ENCODE measurements at places on chromosomes 2 and 18.

GRCh38 chr18:48408727-48409590, at the start of gene ZBTB7C:
Gene ZBTB7C, minus strand, starts transcription at chr18:48409383.
- DNase-seq = no peak

DNA sequence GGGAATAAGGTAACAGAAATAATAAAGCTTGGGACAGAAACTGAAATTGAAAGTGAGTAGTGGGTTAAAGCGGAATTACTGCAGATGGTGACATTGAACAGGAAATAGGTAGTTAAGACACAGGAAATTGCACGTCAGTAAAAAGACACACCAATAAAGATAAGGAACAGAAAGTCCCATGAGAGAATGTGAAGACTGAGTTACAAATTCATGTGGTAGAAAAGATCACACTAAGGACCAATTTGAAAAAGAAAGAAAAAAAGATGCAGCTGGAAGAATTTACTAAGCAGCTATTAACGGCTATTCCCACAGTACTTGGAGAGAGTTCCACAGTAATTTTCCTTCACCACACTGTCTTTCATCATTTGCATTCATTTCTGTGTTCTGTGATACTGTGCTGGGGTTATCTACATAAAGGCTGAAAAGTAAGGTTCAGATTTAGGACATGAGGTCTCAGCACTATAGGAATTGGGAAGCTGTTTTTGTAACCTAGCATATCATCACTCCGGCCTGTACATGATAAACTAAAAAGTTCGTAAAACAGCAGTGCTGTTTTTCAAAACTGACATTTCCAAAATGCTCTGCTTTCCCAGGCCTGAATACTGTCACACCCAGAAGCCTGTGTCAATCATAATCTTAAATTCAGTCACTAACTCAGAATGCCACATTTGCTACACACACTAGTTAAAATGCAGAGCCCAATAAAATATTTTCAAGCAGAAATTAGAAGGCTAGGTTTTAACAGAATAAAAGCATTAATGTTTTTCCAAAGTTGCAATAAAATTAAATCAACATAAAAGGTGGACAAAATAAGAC, 42.9 kb downstream of the SRBD1 start:
- DNase-seq = no peak

DNA sequence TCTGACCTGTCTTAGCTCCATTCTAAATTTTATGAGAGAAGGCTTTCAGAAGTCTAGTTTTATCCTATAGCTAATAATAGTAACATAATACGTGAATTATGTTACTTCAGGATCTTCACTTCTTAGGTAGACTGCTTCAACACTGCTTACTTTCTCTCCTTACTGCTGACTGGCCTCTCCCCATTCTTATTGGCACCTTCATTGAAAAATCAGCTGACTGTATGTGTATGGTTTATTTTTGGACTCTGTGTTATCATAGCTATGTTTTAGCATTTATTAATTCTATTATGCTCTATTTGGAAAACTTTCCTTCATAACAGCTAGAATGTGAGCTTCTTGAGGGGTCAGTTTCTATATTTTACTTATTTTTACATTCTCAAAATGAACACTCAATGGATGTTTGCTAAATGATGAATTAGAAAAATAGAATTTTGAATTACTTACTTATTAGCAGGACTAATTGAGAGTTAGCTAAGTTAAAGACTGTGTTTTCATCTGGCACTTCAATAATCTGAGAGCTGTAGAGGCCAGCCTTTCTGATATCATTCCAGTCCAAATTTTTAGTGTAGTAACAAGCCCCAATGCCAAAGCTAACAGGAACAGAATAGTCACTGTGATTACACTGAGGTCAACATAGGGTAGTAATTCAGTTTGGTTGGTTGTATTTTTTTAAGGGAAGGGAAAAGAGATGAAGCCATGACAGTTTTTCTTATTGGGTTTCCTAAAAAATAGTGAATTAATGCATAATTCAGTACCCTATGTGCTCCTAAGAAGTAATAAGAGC, 92.3 kb downstream of the TTC27 start:
- no peak for DNase-seq

DNA sequence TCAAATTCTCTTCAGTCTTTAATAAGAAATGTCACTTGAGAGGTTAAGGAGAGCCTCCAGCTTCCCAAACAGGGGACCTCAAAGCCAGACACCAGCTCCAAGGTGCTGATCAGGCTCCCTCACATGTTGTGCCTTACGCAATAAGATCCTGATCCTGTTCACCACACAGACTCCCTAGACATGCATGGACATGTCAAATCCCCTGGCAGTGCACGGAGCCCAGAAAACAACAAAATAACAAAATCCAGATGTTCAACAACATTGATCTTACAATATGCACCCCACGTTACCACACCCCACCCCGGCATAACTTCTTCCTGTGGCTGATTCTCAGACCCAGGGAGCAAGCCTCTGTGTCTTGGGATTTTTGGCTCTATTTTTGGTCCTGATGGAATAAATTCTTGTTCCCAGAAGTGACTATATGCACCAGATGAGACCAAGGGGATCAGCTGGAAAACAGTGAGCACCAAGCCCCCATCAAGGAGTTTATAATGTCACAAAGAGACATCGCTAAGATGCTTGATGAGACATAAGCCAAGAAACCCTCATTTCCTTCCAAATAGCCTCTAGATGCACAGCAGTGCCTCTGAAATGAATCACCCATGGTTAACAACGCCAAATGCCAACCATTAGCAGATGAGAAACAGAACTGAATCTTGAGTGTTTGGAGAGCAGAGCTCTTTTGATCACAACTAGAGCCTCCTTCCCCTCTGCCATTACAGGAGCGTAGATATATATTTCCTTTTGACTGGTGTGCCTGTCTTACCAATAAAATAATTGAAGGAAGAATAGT, 198.2 kb downstream of the PRKCE start:
- DNase-seq = no peak
